ENCODE measurements at places on chromosomes 3 and 15.

- DNase-seq = no peak
Observed at GRCh38 chr15:91593067-91593466, 260.4 kb upstream of the SLCO3A1 start.

DNA sequence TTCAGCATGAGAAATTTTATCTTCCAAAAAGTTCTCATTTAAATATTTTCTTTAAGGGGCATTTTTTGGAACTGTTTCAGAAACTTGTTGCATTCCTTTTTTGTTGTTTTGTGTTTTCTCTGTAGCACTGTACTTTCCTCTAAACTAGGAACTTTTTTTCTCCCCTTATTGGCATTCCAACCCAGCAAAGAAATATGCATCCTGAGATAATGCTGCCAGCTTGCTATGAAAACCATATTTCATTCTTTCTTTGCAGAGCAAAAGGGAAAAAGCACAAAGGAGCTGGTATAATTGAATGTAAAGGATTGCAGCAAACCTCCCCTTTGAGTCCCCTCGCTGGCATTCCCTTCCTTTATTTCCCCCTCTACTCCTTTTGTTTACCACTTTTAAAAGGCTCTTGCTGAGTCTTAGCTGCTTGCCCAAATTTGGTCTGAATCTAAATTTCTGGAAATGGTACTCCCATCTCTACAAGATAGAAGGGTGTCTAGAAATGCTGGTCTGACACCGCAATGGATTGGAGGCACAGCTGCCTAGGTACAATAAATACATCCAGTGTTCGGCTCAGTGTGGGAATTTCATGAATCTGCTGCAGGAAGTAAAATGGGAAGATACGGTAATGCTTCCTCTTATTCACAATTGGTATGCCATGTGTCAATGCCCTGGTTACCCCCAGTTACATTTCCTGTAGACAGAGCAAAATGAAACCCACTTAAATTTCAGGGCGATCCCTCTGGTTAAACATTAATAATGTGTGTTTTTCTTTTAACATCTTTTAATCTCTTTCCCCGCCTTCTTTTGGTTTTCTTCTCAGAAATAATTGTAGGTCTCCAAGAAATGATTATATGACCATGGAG, 156.6 kb downstream of the MEIS2 start:
- DNase-seq = no peak

DNA sequence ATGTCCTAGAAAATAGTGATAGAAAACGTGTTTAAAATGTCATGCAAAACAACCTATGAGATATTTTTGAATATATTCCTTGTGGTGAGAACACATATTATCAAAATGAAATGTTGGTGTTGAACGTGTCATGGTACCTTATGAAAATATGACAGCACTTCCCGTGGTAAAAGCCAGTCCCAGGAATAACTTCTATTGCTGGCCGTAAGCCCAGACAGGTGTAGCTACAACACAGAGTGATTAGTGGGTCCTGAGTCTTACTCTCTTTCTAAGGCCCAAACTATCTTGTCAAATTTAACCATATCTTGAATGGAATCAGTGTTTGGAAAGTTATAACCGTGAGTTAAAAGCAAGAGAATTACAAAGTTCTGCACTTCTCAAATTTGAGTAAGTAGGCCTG, 24.1 kb downstream of the RARB start:
- no peak for DNase-seq

GRCh38 chr3:124504332-124505059, 225.8 kb upstream of the UMPS start:
- DNase-seq = no peak

DNA sequence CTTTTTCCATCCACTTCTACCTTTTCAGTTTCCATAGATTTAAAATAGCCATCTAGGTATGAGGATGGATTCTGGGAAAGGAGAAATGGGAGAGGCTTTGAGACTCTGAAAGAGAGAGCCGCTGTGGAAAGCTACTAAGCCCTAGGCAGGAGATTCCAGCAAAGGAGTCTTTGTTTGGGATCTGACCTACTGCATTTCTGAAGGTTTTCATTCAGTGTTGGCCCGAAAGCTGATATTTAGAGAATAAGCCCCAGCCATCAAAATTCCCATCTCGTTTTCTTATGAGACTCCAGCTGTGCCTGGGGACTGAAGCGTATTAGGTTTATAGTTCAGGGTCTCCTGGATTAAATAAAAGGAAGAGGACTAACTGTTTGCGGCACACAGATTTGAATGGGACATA, 19.5 kb downstream of the LIPH start:
- no peak for DNase-seq

GRCh38 chr3:74366331-74366730, 248.1 kb downstream of the CNTN3 start:
- DNase-seq = no peak

DNA sequence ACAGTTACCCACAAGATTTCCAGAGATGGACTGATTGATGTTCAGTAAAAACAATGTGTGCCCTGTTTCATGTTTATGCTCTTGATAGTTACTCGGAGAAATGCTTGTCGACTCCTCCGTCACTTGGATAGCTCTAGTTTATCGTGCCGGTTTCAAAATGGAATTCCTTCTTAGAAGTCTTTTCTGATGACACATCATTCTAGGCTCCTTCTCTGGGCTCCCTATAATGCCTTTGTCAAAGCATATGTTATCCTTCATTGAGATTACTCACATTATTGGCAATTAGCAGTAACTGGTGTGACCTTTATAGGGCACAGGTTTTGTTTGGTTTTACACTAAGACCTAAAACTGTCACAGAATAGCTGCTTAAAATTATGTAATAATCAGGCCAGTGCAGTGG, 201.8 kb downstream of the CNTN6 start:
- DNase-seq = no peak

GRCh38 chr15:36666228-36666905, 86.9 kb downstream of the CDIN1 start:
- DNase-seq = no peak

- no peak for DNase-seq
Observed at GRCh38 chr15:64828985-64829384, 3.5 kb upstream of the PIF1 start.

- DNase-seq = no peak
Observed at GRCh38 chr15:87916208-87916607, 340.3 kb downstream of the NTRK3 start.

- DNase-seq = no peak
Observed at GRCh38 chr3:139307601-139308555, 35.9 kb upstream of the MRPS22 start.

GRCh38 chr3:29764603-29765254, 483.9 kb downstream of the RBMS3 start:
- DNase-seq = no peak

- DNase-seq = no peak
Observed at GRCh38 chr3:196519718-196520082, 4.6 kb upstream of the SMCO1 start.

DNA sequence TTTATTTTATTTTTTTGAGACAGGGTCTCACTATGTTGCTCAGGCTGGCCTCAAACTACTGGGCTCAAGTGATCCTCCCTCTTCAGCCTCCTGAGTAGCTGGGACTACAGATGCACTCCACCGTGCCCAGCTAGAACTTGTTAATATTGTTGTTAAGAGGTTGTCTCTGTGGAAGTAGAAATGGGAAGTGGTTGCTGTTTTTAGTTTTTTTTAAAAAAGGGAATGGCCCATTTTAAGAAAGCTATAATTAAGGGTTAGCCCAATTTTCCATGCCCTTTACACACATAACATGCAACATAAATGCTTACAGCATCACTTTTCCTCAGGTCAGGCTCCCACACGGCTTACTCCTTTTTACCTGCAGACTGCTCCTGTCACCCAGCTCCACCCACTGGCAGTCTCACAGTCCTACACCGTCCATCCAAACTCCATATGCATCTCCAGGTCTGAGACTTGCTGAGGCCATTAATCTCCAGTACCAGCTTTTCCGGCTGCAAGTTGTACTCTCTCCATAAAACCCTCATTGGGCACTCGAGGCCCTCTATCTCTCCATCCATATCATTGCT, 19.8 kb downstream of the MORC1 start:
- DNase-seq = no peak

GRCh38 chr3:37227870-37228549, 53.6 kb upstream of the LRRFIP2 start:
- no peak for DNase-seq

DNA sequence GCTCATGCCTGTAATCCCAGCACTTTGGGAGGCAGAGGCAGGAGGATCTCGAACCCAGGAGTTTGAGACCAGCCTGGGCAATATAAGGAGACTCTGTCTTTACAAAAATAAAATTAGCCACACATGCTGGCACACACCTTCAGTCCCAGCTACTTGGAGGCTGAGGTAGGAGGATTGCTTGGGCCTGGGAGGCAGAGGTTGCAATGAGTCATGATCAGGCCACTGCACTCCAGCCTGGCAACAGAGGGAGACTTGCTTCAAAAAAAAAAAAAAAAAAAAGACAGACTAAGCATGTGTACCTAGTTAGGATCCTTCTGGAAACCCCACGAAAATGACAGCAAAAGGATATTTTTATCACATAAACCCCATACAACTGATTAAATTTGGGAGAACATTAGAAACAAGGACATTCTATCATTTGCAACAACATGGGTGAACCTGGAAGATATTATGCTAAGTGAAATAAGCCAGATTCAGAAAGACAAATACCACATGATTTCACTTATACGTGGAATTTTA, 44.9 kb downstream of the METTL6 start:
- no peak for DNase-seq

DNA sequence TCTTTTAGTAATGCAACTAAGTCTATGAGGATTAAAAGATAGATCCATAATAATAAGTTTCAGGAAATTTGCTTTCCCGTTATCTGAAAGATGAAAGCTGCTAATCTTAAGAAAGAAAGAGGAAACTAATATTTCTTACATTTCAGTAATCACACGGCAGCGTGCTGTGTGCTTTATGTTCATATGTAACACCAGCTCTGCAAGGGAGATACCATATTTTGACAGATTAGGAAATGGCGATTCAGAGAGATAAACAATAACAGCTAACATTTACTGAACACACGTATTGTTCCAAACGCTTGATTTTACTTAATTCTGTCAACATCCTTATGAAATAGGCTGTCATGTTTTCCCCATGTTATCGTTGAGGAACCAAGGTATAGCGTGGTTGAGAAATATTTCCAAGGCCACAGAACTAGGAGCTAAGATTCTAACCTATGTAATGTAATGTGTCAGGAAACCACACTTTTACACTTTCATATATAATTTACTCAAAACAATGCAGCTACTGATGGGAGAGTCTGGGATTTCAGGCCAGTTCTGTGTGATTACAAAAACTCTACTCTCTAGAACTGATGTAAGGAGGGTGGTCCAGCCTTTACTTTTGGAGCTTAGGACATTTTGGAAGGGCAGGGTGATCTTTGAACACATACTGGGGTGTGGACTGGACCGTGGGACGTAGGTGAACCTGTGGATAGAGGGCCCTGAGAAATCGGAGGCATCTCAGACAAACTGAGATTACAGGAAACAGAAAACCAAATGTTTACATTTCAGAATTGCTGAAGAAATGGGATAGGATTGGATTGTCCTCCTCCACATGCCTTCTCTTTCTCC, 100.6 kb downstream of the IL1RAP start:
- no peak for DNase-seq

GRCh38 chr3:155420881-155421486, 127.5 kb upstream of the STRIT1 start:
- DNase-seq = no peak

GRCh38 chr3:70110066-70110465, 110.5 kb downstream of the SAMMSON start:
- DNase-seq = no peak

- no peak for DNase-seq
Observed at GRCh38 chr3:27127195-27127594, 242.0 kb downstream of the NEK10 start.

DNA sequence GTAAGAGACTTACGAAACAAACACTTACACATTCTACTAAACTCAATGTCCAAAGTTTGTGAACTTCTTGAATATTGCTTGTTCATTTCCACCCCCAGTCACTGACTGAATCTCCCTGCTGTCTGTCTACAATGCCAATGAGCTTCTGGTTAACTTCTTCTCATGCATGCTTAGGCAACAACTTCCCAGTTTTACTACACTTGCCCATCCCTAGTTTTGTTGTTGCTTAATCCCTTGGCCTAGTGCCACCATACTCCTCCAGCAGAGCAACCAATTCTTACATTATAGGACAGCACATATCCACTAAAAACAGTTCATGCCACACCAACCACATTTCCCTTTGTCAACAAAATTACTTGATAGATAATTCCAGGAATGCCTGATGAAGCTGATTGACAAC, 40.9 kb upstream of the CCR2 start:
- DNase-seq = no peak

- DNase-seq = no peak
Observed at GRCh38 chr15:57288926-57289580, 87.3 kb upstream of the CGNL1 start.
